ENCODE measurements at places on chromosomes 12 and 14.

DNA sequence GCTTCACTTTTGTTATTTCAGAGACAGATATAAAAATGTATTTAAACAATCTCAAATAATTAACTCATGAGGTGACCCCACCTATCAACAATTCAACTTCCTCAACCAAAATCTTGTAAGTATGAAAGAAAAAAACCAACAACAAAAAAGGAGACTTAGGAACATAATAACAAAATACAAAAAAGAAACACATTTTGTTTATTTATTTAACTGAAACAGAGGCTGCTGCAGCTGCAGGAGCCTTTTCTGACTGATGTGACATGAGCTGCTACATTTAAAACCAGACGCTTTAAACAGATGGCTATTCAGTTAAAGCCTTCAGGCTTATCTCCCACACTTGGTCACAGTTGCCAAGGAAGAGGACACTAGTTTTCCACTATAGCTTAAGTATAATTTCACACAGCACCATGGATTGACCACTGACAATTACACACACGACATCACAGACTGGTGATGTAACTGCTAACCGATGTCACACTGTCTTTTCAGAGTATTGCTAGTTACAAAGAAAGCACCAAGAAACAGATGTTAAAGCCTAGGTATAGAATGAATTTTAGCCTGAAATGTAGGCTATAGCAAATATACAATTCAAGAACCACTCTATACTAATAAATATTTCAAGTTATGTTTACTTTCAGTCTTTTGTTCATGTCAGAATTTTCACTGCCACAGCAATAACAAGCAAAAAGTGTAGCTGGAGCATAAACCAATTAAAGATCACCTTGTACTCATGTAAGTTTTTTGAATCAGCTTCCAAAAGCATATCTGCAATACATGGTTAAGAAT lies 113.0 kb downstream of the MED13L start:
- DNase-seq, result no peak

DNA sequence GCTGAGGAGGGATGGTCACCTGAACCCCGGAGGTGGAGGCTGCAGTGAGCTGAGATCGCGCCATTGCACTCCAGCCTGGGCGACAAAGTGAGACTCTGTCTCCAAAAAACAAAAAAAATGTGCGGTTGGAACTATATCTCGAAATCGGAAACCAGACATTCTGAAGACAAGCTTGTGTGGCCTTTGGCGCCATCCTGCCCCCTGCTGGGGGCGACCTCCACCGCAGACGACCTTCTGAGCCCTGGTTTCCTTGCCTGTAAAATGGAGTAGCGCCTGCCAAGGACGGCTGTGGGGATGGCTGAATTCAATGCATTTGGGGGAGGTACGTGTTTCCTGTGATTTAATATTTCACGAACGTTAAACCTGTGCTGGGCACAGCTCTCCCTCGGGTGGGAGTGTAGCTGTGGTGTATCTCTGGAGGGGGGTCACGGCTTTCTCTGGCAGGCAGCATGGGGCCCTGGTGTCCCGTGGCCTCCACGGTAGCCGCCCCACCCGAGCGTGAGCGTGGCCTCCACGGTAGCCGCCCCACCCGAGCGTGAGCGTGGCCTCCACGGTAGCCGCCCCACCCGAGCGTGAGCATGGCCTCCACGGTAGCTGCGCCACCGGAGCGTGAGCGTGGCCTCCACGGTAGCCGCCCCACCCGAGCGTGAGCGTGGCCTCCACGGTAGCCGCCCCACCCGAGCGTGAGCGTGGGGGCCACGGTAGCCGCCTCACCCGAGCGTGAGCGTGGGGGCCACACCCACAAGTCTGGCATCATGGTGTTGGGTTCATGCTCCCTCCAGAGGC lies 55.3 kb downstream of the LRCOL1 start:
- no peak for DNase-seq

DNA sequence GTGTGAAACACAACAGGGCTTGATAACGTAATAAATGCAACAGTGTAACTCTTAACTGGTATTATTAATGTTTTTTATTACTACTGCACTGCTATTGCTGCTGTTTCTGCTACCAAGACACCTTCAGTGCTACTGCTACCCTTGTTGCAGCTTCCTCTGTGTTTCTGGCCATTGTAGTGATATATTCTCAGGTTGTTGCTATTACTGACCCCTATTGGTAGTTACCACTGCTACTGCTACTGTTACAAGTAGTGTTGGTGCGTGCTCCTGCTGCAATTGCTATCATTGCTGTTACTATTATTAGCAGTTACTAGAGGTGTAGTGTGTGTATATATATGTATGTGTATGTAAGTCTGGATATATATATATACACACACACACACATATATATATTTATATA lies 87.2 kb upstream of the PTPRB start:
- no peak for DNase-seq

DNA sequence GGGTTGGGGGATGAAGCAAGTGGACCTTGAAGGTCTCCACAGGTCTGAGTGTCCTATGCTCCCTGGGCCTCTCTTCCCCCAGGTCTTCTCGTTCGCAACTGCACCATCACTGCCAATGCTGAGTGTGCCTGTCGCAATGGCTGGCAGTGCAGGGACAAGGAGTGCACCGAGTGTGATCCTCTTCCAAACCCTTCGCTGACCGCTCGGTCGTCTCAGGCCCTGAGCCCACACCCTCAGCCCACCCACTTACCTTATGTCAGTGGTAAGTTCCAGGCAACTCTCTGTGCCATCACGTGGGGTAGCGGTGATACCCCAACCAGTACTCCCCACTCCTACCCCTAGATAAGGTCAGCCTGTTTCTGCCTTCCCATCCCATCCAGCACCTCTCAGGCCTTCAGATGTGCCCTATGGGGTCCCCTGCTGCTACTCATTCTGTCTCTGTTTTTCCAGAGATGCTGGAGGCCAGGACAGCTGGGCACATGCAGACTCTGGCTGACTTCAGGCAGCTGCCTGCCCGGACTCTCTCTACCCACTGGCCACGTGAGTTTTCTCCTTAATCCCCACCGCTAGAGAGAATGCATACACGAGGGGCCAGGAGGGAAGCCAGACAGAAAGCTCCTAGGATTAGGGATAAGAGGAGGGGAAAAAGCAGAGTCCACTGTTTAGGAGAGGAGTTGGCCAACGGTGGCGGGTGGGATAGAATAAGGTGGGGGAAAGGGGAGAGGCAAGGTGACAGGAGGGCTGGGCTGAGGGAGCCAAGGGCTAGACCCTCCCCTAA lies 1.6 kb upstream of the TAPBPL start:
- no peak for DNase-seq

- no peak for DNase-seq
These were observed 256.2 kb downstream of the DAD1 start for GRCh38 chr14:22332686-22333421.

- DNase-seq, result no peak
These were observed 100.5 kb downstream of the SPTSSA start for GRCh38 chr14:34361504-34362011.

- DNase-seq, result no peak
These were observed 230.7 kb downstream of the BCL11B start for GRCh38 chr14:99041141-99041819.

- DNase-seq, result no peak
These were observed 76.5 kb upstream of the CLMN start for GRCh38 chr14:95396221-95396620.

GRCh38 chr14:57657487-57657886 lies 163.8 kb upstream of the CCDC198 start:
- no peak for DNase-seq
